Activated naive CD4-positive, alpha-beta T cell (primary cell): ENCODE measurements at places on chromosomes 2 and 18.

DNA sequence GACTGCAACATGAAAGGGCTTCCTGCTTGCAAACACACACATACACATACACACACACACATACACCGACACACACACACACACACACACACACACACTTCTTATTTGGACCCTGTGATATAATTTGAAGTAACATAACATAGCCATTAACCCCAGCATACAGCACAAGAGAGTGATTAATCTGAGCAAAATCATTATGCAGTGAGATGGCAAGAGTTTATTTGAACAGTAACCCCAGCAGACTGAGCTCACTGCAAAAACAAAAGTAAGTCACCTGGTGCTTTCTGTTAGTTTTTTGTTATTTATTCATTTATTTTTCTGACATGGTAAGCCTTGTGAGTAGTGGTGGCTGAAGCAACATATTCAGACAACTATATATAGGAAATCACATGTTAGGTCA, 93.7 kb downstream of the NOL4 start:
- DNase-seq: no peak

DNA sequence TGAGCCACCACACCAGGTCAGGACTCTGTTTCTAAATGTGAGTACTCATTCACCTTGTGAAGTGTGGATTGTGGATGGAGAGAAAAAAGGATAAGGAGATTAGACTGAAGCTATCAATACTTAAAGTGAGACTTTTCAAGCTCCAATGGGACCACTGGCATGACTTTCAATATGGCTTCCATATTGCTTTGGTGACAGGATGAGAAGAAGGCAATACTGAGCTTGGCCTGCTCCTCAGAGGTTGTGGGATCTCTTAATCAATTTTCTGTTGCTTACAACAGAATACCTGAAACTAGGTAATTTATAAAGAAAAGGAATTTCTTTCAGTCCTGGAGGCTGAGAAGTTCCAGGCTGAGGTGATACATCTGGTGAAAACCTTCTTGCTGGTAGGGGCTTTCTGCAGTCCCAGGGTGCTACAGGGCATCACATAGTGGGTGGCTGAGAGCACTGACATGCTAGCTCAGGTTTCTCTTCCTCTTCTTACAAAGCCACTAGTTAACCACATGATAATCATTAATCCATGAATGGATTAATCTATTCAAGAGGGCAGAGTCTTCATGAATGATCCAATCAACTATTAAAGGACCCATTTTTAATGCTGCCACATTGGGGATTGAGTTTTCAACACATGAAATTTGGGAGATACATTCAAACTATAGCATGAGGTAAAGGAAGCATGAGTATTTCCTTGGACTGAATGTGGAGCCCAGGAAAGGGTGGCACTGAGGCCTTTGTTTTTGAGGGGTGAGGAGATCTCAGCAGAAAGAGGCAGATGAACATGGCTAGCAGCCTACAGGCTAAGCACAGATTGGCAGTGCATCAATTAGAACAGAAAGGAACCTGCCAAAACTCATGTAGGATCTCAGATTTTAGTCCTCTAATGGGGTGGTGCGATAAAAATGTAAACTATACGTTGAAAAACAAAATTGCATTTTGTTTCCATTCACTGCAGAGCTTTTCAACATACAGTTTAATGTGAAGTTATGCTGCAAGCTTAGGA, 274.5 kb downstream of the PIK3C3 start:
- no peak for DNase-seq

GRCh38 chr2:219562049-219563020, 9.0 kb downstream of the OBSL1 start:
- no peak for DNase-seq

- no peak for DNase-seq
Measured at GRCh38 chr2:45765007-45765727, 113.7 kb downstream of the PRKCE start.

DNA sequence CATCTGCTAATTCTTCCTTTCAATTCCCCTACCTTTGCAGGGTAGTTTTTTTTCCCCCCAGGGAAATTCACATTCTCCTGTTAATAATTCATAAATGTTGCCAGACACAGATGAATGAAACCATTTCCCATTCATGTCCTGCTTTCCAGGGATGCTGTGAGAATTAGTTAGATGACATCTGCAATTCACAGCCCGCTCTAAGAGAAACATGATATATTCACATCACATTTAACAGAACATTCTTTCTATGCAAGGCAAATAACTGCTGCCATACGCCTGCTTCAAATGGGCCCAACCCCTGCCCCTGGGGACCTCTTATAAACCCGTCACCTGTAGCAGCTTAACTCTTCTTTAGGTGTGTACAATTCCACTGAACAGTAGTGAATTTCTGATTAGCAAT, 110.6 kb upstream of the CTAGE1 start:
- no peak for DNase-seq

GRCh38 chr2:216626168-216626874, 6.9 kb upstream of the IGFBP2 start:
- no peak for DNase-seq

DNA sequence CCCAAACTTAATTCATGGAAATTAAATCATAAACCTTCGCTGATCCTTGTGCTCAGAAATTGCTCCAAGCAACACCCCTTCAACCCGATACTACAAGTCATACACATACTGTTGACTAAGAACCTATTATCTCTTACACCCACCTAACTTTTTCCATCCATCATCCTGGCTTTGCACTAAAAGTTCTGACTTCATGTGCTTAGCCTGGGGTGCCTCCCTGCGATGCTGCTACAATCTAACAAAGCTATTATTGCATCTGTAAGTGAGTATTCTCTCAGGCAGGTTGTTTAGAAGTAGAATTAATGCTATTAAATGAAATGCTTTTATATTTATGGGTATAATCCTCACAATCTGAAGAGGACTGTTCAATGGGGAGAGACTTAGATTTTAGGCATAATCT, 619.8 kb downstream of the CCDC85A start:
- DNase-seq: no peak

DNA sequence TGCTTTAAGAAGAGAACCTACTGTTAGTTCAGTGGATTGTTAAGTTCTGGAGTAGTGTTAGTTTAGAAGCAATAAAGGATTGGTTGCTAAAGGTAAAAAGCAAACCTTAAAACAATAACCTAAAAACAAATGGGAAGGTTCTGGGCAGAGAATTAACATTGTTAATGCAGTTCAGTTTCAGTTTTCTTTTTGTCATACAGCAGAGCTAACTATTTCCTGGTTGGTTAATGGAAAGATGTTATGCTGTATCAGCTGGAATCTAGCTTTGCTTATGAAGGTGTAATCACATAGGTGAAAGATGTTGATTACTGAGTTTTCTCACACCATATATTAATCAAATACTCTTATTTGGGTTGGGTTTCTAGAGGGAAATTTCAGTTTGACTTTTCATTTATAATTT, 23.8 kb downstream of the SMAD4 start:
- DNase-seq: no peak

- DNase-seq: no peak
Measured at GRCh38 chr18:26546875-26547645, 1.3 kb downstream of the KCTD1 start.

GRCh38 chr2:98692090-98693054, 38.6 kb downstream of the MGAT4A start:
- no peak for DNase-seq

DNA sequence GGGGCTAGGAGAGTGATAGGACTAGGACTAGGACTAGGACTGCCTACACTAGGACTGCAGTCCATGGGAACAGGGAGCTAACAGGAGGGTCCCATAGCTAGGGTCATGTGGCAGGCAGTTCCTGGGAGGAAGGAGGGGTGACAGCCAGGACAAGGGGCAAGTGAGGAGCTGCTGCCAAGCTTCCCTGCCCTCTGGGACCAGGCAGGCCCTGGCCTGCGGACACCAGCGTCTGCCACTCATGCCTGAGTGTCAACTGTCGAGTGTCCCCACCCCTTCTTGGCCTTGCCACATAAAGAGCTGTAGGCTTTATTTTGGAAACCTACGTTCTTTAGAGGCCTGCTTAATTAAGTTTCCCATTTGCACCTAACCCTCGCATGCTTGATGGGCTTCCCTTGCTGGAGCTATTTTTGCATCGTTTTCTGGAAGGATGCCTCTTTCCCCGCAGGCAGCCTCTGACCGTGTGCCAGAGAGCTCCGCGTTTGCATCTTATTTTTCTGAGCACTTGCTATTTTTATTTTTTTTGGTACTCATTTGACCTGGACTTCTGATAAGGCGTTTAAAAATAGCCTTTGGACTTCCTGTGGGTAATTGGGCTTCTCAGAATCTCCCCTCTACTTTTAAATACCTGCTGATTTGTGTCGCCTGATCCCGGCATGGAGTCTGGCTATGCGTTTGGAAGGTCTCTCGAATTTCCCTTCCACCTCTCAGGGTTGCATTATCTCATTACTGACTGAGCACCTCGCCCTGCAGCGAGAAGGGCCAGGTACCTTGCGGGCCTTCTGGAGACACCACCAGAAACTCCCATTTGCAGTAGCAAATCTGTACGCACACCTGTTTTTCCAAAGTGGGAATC, 66.4 kb downstream of the SH3RF3 start:
- DNase-seq: no peak

DNA sequence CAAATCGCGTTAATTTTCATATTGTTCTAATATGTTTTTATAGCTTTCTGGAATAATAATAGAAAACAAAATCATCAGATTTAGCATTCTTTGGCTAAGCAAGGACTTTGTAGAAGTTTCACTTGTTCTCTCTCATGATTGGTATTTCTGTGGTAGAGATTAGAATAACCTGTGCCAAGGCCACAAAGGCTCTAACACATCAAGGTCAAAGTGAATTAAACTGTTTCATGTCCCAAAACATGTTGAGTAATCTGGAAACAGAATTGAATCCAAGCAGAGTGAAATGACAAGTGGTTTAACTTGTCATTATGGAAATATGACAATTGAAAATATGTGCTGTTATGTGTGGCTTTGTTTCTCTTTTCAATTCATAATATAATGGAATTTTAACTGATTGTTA, 617.4 kb downstream of the CCDC85A start:
- DNase-seq: no peak

DNA sequence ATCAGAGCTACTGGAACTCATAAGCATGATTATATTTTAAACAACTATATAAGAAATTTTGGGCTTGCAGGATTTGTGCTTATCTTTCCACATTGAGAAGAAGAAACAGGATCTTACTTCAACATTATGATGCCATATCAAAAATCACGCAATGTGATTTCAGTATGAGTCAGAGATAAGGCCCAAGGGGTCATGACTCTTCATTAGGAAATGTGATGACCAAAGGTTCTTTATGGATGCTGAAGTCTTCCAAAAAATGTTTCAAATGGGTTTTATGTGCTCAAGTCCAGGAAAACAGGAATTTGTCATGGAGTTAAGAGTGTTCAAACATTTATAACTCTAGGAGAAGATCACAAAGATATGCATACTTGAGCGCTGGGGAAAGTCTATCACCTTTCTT, 7.8 kb upstream of the SERPINB2 start:
- DNase-seq: no peak

DNA sequence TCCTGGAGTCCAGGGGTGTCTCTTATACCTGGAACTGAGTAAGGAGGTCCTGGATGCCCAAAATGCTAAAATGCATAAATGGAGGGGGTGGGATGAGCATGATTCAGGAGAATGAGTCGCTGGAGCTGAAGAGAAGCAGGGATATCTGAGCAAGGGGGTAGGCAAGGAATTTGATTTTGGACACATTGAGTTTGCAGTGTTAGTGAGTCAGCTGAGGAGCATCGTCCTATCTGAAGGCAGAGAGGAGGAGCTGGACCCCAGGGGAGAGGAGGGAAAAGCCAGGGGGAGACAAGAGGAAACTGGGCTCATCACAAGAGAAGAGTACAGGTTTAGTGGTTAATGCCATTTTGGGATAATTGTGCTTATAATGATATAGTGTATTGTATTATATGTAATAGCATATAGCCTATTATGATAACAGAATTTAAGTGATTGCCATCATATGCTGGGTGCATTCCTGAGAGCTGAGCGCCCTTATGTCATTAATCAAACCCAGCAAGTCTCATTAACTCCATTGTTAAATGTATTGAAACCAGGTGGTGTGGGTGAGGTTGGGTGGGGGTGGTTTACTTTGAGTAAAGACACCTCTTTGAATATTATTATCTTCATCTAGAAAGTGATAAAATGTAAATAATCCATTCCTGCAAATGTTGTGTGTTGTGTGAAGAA, 12.4 kb downstream of the EHD3 start:
- DNase-seq: no peak
